ENCODE measurements at places on chromosomes 5 and 9.

DNA sequence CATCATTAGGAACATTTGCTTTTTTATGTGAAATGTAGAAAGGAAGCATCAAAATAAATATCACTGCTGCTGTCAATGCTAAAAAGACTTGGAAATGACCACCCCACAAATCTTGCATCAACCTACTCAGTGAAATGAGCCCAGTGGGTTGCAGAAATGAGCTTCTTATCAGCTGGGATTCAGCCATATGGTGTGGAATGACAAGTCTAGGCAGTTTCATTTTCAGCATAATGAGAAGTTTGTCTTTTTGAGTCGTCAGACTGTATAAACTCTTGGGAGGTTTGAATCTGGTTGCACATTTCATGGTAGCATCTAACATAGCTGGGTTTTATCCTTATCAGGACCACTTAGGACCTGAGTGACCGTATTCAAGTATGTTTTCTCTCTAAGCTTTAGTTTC lies 251.1 kb upstream of the PPP1R2B start:
- DNase-seq = no peak

DNA sequence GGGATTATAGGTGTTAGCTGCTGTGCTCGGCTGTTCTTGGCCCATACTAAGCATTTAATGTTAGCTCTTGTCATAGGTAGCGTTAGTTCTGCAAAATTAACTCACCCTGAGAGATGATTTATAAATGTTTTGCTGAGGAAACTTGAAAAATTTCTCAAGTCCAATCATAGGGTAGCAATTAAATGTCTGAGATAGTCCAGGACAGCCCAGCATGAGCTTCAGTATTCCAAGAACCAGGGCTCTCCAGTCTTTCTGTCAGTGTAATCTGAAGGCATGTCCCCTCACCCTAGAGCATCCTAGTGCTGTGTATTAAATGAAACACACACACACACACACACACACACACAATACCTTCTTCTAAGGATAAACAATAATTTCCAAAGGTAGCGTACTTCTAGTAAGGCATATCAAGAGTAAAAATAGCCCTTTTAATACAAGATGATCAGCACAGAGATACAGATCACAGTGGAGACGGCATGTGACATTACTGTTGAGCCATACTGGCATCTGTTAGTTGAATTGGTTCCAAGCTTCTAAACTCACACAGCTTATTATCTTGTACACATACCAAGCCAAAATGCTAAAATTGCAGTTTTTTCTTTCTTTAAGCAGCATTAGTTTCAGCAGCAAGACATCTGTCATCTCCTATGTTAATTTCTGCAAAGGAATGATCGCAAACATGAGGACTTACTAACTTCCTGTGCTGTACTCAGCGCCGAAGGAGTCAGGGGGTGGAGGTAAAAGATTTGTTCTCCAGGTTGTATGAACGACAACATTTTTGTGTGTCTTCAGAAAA lies 46.3 kb upstream of the JMY start:
- no peak for DNase-seq

DNA sequence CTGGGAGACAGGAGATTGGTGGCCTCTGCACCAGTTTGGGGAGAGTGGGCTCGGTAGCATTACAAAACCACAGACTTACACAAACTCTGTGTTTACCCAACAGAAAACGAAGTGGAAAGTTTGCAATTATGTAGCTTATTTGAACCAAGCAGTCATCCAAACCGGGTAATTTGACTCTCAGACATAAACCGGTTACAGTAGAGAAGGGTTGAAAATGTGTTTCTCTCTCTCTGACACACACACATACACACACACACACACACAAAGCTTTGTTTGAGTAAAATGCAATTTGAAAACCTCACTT lies 97.1 kb upstream of the ZNF608 start:
- DNase-seq = no peak

DNA sequence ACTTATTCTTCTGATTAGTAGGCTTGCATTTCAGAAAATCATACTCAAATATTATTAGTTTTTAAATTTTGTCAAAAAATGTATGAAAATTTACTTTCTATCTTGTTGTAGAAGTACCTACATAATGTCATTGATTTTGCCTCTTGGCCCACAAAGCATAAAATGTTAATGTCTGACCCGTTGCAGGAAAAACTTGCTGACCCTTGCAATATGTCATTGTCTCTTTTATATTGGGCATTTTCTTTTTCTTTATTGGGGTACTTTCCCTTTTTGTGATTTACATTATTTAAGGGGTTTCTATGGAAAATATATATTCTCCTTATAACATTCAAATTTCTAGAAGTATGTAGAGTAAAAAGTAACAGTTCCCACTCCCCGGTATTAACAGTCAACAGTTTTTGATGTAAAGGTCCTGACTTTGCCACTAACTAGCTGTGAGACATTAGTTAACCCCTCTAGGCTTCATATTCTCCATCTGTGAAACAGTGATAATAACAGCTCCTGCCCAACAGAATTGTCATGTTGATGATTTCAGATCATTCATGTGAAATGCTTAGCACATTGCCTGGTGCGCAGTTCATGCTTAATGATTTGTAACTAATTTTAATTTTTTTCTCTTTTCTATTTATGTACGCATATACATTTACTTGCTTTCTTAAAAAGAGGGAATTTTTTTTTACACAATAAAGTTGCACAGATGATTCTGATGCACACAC lies 243.2 kb downstream of the ARHGAP26 start:
- no peak for DNase-seq

DNA sequence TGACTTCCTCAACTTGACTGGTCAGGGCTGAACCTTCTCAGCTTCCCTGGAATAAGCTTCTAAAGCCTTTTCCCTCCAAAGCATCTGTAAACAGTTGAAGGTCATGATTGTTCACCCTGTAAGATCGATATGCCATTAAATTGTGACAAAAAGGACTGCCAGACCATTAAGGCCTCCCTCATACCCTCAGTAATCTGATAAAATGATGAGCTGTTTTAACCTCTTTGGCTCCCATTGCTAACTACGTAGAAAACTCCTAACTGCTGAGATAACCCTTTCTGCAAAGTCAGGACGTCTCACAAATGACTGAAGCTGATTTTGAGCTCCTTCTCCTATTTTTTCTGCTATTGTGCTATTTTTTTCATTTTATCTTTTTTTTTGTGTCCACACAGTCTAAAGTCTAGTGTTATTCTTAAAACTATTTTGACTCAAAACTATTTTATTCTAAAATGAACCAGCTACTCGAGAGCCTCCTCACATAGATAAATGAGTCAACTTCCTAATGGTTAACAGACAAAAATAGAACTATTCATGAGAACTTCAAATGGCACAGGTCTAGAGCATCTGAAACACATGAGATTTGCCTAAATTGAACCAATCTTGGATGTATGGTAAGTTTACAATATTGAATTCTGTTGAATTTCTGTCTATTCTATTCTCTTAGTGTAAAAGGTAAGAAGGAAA lies 395.6 kb upstream of the TLE4 start:
- no peak for DNase-seq

- DNase-seq = no peak
Measured at GRCh38 chr5:78899922-78900362, 85.2 kb downstream of the ARSB start.

DNA sequence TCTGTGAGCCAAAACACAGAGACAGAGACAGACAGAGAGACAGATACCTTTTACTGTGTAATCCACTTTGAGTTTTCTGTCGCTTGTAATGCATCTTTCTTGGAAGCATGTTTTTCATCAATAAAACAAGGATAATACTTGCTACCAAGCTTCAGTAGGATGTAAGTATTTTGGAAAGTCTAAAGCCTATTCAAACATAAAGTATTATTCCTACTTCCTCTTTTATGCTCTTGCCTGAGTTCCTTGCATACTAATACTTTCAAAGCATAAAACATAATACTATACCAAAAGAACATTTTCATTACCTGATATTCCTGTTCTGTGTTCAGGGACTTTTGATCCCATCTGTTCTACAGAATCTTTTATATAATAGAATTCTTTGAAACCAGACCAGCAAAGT lies 64.5 kb upstream of the SLC30A5 start:
- no peak for DNase-seq

DNA sequence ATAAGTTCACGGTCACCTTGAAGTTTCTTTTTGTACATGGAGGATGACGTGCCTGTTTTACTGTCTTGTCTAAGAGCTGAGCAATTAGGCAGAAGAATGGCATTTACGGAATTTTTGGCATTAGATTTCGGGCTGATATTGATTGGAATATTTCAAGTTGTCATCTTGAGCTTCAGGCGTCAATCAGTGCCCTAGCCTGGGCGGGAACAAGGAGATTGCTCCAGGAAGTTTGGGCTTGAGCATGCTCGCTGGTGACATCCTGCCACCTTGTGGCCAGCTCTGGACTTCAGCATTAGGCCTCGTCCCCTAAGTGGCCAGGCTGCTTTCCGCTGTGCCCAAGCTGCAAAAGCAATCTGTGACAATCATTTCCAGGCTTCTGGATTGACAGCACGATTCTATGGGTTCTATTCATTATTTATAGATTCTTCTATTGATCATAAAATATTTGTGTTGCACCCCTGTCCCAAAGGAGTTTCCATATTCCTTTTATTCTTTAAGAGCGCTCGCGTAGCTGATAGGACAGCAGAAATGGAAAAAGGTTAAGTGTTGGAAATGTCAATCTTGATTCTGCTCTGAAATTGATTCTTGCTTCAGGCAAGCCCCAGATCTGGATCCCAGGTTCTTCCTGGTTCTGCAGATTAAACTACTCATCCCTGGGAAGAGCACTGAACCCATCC lies 79.3 kb downstream of the SLC28A3 start:
- peak; percentile 68 for DNase-seq

GRCh38 chr9:136935651-136936050 lies 8.9 kb downstream of the FBXW5 start:
- no peak for DNase-seq

DNA sequence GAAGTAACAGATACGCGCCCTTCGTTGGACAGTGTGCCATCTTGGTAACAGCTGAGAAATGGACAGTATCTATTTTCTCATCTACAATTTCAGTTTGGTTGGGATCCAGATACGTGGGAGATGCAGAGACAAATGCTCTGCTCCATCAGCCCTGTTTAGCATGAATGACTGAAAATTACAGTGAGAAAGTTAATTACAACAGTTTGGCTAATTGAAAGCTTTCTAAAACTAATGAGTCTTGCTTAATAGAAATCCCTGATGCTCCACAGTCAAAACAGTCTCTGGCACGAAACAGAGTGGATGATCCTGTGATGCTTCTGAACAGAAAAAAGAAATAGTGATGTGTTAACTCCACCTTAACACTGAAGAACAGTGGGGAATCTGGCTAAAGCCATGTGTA lies 140.2 kb downstream of the DNAH5 start:
- DNase-seq = no peak

DNA sequence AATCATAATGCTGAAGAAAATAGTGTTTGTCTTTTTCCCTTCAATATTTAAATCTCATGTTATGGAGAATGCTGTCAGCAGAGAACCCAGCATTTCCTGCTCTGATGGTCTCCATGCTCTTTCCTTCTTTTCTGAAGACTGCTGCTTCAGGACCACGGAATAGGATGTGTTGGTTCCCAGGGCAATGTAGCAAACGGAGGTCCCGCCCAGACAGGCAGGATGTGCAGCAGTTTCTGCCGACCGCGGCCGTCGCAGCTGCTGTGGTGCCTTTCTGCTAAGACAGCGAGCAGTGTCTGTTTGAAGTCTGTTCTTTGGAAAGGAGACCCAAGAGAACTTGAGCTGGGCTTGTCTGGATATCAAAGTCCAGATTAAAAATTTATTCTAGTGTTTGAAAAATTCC lies 654.3 kb downstream of the CCDC171 start:
- no peak for DNase-seq

DNA sequence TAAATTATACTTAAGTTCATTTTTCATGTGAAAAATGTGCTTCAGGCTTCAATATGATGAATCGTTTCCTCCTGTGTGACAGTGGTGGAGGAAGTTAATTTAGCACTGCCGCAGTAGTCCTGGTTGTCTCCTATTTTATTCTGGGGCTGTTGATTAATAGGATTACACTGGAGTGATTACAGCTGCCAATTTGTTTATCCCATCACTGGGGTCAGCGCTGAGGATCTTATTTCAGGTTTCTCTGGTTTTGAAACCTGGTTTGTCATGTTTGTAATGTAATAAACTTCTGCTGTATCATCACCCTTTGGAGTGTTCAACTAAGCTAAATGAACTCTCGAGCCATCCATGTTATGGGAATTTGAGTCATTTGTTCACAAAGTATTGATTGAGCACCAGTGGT lies 241.7 kb upstream of the KCNN2 start:
- no peak for DNase-seq

- DNase-seq = no peak
Measured at GRCh38 chr5:141960018-141960417, 2.0 kb upstream of the PCDH12 start.

DNA sequence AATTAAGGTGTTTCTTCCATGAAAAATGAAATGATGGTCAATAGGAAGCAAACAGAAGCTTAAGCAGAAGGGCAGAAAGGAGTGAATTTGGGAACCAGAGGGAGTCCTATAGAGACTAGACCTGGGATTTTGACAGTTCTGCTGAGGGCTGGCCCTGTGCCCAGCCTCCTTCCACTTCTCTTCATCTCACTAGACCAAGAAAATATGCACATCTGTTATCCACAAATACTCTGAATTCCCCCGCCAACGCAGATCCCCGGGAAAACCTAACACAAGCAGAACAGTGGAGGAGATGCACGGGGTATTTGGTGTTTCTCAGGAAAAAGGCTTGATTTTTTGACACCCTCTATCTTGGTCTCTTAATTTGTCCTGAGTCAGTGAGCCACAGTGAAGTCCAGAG lies 22.7 kb downstream of the GRIA1 start:
- no peak for DNase-seq

- no peak for DNase-seq
Measured at GRCh38 chr9:118829334-118829733, 539.9 kb downstream of the BRINP1 start.

- DNase-seq = no peak
Measured at GRCh38 chr9:70064496-70064895, 20.8 kb downstream of the MAMDC2 start.

DNA sequence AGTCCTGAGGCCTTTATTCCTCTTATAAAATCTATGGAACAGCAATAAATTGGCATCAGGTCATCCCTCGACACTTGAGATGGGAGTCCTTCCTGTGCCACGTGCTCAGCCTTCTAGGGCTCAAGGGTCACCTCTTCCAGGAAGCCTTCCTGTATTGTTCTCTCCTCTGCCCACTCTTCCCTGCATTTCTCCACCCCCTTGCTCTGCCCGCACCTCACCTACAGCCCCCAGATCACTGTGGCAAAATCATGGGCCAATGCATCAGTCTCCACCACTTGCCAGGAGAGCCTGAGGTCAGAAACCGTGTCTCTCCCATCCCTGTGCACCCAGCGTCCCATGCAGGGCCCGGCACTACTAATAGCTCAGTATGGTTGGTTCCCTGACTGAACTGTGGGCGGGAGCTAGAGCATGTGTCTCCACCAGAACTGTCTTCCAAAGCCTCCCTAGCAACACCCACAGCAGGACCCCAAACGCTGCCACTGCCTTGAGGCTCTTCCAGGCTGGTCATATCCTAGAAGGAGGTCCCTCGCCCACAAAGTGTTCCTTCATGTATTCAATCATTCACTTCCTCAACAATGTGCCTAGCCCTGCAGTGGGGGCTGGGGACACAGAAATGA lies 13.5 kb downstream of the DUSP1 start:
- no peak for DNase-seq

DNA sequence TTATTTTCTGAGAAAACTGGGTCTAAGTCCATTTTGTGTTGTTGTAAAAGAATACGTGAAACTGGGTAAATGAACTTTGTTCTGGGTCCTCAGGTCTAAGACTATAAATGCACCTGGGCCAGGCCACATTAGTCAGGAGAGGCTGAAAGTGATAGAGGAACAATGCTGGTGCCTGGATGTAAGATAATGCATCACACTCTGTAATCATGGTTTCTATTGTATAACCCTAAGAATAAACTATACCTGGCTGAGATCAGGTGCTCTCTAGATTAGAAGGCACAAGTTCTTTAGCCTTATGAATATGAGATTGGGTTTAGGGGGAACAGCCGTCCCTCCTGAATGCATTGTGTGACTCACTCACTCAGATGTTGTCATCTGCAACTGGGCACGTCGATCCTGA lies 675.5 kb downstream of the HTR1A start:
- no peak for DNase-seq
